Astrocyte of the cerebellum (primary cell): ENCODE measurements at places on chromosomes 1 and 21.

GRCh38 chr1:170685166-170685565 is 21.2 kb downstream of the PRRX1 start:
- no peak for DNase-seq

GRCh38 chr1:160344241-160344640 is 1.1 kb downstream of the NCSTN start:
- no peak for DNase-seq

DNA sequence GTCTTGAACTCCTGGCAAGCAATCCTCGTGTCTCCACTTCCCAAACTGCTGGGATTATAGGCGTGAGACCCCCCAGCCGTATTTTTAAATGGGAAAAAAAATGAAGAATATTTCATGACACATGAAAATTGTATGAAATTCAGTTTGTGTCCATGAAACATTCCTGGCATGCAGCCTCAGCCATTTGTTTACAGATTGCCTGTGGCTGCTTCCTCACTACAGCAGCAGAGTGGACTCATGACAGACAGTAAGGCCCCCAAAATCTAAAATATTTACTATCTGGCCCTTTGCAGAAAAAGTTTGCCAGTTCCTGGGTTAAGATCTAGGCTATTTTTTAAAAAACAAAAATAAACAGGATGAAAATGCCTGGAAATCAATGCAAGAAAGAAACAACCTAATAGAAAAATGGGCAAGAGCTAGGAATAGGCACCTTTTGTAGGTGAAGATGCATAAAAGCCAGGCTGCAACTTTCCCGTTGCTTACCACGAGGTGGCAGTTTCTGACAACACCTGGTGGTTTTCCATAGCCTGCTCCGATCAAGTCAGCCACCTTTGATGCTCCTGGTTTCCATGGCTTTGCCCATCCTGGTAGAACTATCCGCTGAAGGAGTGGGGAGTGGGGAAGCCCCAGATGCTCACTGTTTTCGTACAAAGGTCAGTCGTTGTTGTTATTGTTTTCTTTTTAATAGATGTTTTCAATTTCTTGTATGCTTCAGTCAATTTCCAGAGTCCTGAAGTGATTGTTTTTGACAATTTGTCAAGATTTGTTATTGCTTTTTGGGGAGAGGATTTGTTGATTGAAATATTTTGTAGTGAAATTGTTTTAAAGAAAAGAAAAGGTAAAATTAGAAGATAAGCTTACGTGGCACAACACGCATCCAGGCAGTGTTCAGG is 24.3 kb downstream of the UBE2Q1 start:
- DNase-seq: peak; percentile 4

GRCh38 chr1:61659061-61659460 is 65.9 kb downstream of the TM2D1 start:
- no peak for DNase-seq

GRCh38 chr21:33434770-33435360 is 31.7 kb downstream of the IFNGR2 start:
- DNase-seq: peak; percentile 81

DNA sequence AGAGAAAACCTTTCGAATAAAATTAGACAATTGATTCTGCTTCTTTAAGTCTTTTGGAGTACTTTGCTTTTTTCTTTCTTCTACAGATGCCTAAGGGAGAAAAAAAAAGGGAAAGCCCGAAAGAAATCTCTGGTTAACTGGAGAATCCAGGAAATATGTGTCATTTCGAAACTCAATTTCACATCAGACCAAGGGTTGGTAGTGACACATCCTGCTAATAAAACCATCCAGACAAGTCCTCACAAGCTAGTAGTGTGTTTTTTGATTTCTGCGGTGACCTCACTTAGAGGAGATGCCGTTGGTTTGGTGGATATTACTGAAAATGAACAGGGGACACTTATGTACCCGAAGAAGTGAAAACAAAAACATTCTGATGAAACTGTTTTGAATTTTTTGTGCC is 726.5 kb upstream of the ADAMTS5 start:
- DNase-seq: no peak

GRCh38 chr1:179742717-179743678 is at the start of gene FAM163A:
TSS of gene FAM163A (plus strand) at chr1:179743291. CDS start at chr1:179813098, 69,807 bp downstream.
- DNase-seq: no peak

DNA sequence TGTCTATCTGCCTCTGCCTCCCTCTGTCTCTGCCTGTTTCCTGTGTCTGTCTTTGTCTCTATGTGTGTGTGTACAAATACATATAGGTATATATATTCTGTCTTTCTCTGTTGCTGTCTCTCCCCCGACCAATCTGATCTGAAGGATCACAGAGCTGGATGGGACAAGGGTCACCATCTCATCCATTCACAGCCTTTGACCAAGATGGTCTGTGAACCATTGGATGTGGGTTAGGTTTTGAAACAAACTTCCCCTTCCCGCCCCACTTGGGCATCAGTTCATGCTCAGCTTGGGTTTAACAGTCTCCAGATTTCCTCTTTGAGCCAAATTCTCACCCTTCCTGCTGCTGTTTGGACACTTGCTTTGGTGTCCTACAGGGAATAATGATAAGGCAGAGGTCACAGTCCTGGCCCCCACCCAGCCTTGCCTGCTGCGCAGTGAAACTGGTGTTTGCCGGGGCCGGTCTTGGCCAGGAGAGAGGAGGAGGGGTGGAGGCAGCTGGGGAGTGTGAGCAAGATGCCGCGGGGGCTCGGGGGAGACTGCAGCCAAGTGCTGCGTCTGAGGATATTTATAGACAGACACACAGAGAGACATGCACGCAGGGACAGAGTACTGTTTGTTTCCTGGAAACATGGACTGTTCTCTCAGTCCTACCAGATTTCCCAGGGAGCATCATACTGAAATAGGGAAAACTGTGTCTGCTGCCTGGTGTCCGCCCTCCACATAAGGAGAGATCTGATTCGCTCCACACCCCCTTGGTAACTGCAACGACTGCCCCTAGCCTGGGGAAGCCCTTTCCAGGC is 27.0 kb upstream of the BTG2 start:
- DNase-seq: peak; percentile 12

GRCh38 chr1:157247005-157247763 is 109.0 kb upstream of the ETV3 start:
- DNase-seq: no peak

GRCh38 chr1:38301040-38301439 is 254.4 kb upstream of the POU3F1 start:
- DNase-seq: no peak

GRCh38 chr1:94471271-94471670 is 53.1 kb downstream of the ABCD3 start:
- no peak for DNase-seq

GRCh38 chr1:225361176-225361575 is 66.7 kb downstream of the LBR start:
- DNase-seq: no peak

- DNase-seq: no peak
These were observed 13.0 kb upstream of the SLC35A3 start for GRCh38 chr1:99956755-99957154.

DNA sequence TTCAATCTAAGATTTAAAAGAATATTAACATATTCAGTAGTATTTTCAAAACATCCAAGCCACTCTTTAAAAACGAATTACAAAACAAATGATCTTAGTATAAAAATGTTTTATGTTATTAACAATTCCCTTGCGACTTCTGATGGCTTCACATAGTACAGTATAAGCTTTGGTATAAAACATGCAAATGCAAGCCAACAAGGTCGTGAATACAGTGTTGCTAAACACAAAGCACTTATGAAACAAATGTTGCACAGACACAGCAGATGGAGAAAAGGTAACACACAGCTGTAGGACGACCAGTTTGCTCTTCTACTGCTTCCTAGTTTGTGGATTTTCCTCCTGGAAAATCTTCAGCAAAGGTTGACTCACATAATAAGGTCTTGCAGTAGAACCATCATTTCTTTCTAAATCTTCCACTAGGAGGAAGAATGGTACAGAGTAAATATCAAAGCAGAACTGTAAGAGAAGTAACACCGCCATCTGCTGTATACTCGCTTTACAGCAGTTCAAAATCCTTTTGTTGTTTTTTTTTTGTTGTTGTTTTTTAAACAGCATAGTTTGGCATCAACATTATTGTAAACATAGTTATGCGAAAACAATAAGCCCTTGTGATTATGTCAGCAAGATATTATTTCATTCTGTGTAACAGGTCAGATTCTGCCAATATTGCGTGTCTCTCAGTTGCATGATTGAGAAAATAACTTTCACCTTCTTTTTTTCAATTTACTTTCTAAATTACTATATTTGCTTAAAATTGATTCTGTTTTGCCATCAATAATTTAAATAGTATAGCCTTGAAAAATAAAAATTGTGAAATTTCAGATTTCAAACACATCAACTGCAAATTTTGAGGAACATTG is 69.5 kb downstream of the LHX8 start:
- peak; percentile 31 for DNase-seq

DNA sequence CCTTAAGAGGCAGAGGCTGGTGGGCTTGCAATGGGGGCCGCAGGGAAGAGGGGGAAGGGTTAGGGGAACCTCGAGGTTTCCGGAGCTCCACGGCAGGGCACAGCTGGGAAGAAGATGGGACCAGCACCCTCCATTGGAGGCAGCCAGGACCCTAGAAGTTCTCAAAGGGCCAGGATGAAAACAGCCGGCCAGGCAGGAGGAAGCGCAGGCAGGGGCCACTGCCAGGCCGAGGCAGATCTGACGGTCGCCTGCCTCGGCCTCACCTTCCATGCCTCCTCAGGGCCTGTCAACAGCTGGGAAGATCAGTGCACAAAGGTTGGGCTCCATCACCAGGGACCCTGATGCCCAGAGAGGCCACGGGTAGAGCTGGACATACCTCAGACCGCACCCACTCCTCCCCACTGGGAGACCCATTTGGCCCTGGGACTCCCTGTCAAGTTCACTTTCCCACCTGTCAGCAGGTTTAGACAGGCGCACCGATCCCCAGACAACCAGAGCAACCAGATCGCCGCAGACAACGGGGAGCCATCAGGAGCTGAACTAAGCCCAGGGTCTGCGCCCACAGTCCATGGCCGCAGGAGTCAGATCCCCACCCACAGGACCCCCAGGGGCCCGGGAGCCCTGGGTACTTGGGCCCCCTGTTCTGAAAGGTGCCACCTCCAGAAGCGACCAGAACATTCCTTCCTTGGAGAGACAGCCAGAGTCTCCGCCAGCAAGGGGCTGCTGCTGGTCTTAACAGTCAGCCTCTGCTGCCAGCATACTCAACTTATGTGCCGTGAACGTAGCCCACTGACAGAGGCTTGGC is 2.2 kb downstream of the SLC19A1 start:
- DNase-seq: no peak

GRCh38 chr1:205976708-205977401 is 26.3 kb downstream of the RAB7B start:
- no peak for DNase-seq

GRCh38 chr21:21897275-21897883 is 899.2 kb downstream of the NCAM2 start:
- DNase-seq: no peak

DNA sequence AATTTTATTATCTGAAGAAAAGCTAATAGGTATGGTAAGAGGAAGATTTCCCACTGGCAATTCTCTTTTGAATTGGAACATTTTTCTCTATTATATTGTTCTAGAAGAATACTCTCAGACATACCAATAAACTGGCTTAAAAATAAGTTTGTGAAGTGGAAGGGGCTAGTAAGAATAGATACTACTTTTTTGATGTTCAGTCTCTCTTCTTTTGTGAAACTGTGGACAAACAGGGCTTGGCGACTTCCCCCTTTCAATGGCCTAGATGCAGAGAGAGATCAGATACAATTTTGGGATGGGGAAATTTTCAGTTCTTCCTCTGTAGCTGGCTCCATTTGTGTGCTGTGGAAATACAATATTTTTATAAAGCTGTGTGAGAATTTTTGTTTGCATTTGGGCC is 2.5 kb downstream of the PBX1 start:
- no peak for DNase-seq

- no peak for DNase-seq
These were observed 98.9 kb downstream of the DMRTB1 start for GRCh38 chr1:53557830-53558738.

GRCh38 chr1:14748151-14748550 is 149.7 kb downstream of the KAZN start:
- DNase-seq: no peak

- DNase-seq: peak; percentile 63
These were observed 10.6 kb downstream of the AVPR1B start for GRCh38 chr1:206106328-206107167.

DNA sequence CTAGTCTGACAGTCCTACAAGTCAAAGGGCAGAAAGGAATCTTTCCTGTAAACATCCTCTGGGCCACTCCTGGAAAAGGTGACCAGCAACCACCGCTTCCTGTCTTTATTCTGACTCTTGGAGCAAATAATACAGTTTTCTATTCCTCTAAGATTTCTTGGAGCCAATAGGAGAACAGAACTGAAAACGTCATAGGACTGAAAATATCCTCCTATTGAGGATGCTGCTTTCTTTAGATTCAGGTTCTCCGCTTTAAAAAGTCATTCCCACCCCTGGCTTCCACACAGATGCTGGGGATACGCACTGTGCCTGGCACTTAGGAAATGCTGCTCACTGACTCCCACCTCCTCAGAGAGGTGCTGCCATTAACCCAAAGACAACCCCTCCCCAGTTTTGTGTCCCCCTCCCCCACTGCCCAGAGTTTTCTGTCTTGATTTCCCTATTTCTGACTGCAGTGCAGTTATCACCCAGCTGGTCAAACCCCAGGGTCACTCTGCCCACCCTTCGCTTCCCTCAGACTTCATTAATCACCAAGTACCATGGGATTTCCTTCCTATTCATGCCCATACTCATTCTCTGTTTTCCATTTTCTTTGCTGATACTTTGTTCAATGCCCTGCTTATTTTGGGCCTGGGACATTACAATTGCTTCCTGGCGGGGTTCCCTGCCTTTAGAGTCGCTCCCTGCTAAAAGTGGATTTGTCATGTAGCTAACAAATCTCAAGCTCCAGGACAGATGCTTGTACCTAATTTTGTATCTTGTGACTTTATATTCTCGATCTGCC is 82.1 kb upstream of the ARHGAP29 start:
- no peak for DNase-seq

- no peak for DNase-seq
These were observed 141.0 kb upstream of the NGF start for GRCh38 chr1:115479055-115479482.

DNA sequence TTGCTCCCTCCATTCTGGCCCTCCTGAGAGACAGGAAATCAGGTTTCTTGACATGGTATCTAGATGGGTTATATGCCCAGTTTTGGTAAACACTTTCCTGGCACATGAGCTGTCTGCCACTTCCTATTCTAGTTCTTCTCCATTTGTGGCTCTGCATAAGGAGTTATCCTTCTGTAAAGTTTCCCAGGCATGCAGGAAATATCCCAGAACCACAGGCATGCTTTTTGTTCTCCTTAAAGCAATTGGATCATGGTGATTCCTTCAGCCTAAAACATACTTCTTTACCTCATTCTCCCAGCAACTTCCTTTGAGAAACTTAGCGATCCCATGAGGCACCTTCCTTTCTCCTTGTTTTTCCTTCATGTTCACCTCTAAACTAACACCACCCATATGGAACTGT is 199.8 kb downstream of the CRB1 start:
- peak; percentile 48 for DNase-seq

DNA sequence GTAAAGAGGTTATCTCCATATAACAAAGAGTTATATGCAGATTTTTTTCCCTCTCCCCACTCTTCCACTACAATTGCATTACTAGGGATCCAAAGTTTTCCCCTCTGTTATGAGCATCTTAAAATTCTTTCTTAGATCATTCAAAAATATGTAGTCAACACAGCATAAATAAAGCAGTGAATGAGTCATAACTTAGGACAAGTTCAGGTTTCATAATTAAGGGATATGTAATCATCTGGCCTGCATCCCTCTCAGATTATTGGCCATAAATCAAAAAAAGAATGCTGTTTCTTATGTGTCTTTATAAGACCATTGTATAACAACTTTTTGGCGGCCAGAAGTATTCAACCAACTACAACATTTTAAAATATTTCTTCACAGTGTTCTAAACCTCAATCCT is 1526.1 kb downstream of the KCNT2 start:
- peak; percentile 29 for DNase-seq
